ENCODE measurements at places on chromosomes 1 and 21.

DNA sequence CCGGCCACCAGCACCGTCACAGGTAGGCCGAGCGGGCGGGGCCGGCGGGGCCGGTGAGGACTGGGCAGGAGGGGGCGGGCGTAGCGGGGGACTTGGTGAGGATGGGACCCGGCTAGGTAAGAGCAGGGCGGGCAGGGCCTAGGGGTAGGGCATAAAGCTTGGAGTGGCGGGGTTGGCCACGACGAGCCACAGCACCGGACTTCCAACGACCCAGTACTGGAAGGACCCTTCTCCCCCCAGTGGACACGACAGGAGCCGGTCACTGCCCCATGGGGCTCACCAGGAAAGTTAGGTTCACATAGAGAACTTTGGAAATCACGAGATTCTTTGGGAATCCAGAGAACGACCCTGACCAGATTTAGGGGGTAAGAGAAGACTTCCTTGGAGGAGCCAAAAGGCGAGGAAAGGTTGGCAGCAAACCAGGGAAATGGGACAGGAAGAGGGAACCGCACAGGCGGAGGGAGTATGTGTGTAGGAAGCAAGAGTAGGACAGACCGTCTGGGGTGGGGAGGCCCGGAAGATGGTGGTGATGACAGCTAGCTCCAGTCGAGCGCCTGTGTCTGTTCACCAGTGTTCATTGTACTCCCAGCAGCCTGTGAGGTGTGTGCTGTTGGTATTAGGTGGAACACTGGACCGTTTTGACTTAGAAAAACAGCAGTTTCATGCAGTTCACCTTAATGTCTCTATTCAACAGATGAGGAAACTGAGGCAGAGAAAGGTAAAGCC is 20.4 kb downstream of the ZNF362 start:
- DNase-seq = peak; percentile 72

DNA sequence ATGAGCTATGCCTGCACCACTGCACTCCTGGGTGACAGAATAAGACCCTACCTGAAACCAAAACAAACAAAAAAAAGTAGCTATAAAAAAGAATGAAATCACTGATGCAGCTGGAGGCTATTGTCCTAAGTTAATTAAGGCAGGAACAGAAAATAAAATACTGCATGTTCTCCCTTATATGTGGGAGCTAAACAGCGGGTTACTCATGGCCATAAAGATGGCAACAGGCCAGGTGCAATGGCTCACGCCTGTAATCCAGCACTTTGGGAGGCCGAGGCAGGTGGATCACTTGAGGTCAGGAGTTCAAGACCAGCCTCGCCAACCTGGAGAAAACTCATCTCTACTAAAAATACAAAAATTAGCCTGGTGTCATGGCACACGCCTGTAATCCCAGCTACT is 152.7 kb downstream of the PIK3R3 start:
- DNase-seq = no peak

- no peak for DNase-seq
Observed at GRCh38 chr1:192357924-192358323, 41.1 kb downstream of the RGS21 start.

DNA sequence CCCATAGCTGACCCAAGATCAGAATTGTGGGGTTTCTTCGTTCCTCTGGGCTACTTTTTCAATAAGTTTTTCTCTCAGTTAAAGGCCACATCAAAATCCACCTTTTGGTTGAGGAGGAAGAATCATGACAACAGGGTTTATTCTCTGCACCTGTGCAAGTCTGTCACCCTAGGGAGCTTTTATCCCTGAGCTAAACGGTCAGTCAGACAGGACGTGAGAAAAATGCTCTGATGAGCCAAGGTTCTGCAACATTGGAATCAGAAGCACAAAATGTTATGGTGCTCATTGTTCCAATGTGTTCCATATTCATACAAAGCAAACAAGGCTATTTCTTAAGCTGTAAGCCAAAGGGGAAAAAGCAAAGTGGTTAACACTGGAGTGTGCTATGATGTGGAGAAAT is 7.4 kb upstream of the ERICH3 start:
- no peak for DNase-seq

DNA sequence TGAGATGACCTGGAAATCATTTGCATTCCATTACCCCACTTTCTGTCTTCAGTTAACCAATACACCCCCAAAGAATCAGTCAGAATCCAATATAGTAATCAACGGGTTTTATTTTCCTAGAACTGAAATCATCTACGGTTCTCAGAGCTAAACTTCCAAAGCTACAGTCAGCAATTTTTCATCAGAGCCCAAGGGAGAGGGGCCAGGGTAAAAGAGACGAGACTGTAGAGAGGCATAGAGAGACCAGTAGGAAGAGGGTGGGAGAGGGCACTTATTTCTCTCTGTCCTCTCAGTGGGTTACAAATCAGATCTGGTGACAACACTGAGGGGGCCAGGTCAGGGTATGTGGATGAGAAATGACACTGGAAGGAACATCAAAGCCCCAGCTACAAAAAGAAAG is 1.1 kb upstream of the MRPL24 start:
- no peak for DNase-seq

- DNase-seq = no peak
Observed at GRCh38 chr1:150194381-150195031, 41.4 kb downstream of the ANP32E start.

DNA sequence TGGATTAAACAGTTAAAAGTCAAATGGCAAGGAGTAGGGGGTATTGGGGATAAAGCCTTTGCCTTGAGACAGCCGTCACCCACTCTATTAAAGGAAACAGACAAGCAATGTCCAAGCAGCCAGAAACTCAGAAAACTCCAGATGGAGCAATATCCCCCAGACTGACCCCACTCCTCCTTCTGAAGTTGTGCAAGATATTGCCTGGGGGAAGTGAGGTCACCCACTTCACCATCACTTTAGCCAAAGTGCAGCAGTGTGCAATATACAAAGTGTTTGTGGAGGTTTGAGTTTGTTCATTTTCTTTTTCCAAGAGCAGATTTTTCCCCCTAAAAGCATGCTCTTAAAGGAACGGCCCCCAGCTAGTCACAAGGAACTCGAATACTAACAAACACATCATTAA is 125.1 kb downstream of the ETS2 start:
- no peak for DNase-seq

DNA sequence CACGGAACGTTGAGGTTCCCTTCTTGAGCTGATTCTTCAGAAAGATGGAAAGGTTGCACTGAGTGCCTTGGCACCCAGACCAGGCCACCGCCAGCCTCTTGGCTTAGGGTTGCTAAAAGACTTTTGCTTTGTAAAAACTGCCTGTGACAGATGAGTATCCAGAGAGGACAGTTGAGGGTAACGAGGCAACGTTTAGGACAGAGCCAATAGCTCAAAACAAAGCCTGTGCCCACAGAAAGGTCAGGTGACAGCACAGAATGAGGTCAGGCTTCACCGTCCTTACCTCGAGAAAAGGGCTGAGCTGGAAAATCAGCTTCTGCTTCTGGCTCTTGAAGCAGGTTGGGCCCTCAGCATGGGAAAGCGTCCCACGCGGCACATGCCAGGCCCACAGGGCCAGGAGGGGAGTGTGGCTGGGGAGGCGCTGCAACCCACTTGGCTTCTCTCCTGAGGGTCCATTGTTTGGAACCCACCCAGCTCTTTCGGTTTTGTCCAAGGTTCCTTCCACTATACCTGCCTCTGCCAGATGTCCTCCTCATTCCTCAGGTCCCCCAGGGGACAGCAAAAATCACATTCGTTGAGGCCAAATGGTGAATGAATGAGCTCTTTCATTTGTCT is 55.5 kb downstream of the SCCPDH start:
- DNase-seq = peak; percentile 76

- no peak for DNase-seq
Observed at GRCh38 chr1:179798213-179798863, 55.2 kb downstream of the FAM163A start.

GRCh38 chr1:30447080-30447479 is 276.3 kb downstream of the MATN1 start:
- DNase-seq = no peak
